PC-9 (cell line): ENCODE measurements at places on chromosomes 2 and 18. TPM values are rescaled to one million over a fixed set of nuclear protein-coding genes. Genes with fewer than 3 reads are reported as not detected.

The TRABD2A gene
- total RNA-seq: 0.88 and 2.2 TPM in 2 replicates

The SIX2 gene
- total RNA-seq: 10.2 and 11.9 TPM in 2 replicates

The POTEI gene
- total RNA-seq: not detected in 2 replicates

GRCh38 chr2:236550701-236551465 lies 18.7 kb upstream of the ACKR3 start:
- H3K36me3 ChIP-seq: no peaks in the 10 kb centered on the region
- H3K27me3 ChIP-seq: peaks cover 56% of the 10 kb centered on the region
- no peaks in the 10 kb centered on the region for H3K4me1 ChIP-seq

- H3K4me3 ChIP-seq: no peak overlapping the region
- H3K4me1 ChIP-seq: no peaks in the 10 kb centered on the region
- H3K27ac ChIP-seq: no peak overlapping the region
- no peak for DNase-seq
- H3K36me3 ChIP-seq: no peaks in the 10 kb centered on the region
- H3K27me3 ChIP-seq: no peaks in the 10 kb centered on the region; the same call in 1 of the 2 replicates
Observed at GRCh38 chr2:122061206-122061605, 305.8 kb downstream of the TSN start.

DNA sequence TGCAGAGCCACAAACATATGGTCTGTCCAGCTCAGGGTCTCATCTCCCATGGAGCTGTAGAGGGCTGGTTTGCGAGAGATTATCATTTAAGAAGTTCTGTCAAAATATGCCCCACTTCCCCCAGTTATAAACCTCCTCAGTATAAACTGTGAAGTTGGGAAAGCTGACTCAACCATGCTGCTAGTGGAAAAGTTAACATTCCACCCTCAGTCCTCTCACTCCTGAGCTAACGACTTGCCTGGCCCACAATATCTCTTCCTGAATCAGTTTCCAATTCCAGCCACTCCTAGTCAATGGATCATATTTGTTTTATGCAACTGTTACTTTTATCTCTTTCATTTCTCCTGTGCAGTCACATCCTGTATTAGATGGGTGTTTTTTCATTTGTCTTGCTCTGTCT lies 326.2 kb downstream of the SETBP1 start:
- no peak for DNase-seq
- H3K4me3 ChIP-seq: no peak overlapping the region
- no peaks in the 10 kb centered on the region for H3K27me3 ChIP-seq
- no peaks in the 10 kb centered on the region for H3K4me1 ChIP-seq
- H3K36me3 ChIP-seq: no peaks in the 10 kb centered on the region

DNA sequence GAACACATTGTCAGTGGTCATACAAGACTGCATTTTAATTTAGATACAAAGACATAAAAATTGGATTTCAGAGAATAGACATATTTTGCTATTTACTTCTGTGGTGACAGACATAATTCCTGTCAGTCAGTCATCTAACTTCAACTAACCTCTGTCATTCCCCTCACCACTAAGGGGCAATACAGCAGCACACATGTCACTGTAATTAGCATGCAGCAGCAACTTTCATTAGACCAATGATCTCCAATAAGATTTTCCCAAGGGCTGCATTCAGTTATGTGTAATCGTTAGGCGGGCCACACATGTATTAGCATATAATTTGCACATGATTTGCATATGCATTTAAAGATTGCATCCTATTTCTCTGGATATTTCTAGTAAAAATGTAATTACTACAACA lies 624.5 kb downstream of the NR4A2 start:
- H3K4me1 ChIP-seq: no peaks in the 10 kb centered on the region
- no peaks in the 10 kb centered on the region for H3K36me3 ChIP-seq
- H3K27me3 ChIP-seq: no peaks in the 10 kb centered on the region
- no peak for DNase-seq
- H3K27ac ChIP-seq: no peak overlapping the region
- H3K4me3 ChIP-seq: no peak overlapping the region

DNA sequence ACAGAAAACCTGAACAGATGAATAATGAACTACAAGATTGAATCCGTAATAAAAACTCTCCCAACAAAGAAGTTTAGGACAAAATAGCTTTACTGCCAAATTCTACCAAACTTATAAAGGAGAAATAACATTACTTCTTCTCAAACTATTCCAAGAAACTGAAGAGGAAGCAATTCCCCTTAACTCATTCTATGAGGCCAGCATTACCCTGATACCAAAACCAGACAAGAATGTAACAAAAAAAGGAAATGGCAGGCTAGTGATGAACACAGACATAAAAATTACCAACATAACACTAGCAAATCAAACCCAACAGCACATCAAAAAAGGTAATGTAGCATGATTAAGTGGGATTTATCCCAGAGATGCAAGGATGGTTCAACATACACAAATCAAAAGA lies 213.7 kb upstream of the FOSL2 start:
- no peaks in the 10 kb centered on the region for H3K27me3 ChIP-seq
- DNase-seq: no peak
- no peaks in the 10 kb centered on the region for H3K36me3 ChIP-seq
- no peak overlapping the region for H3K4me3 ChIP-seq

GRCh38 chr2:160368988-160369930 lies 124.3 kb downstream of the RBMS1 start:
- no peak overlapping the region for H3K4me3 ChIP-seq
- H3K27me3 ChIP-seq: no peaks in the 10 kb centered on the region
- no peak overlapping the region for H3K27ac ChIP-seq
- no peaks in the 10 kb centered on the region for H3K4me1 ChIP-seq
- no peak for DNase-seq

- H3K27ac ChIP-seq: no peak overlapping the region
- peaks cover 61% of the 10 kb centered on the region for H3K4me1 ChIP-seq
- no peak overlapping the region for H3K4me3 ChIP-seq
- no peaks in the 10 kb centered on the region for H3K27me3 ChIP-seq
Observed at GRCh38 chr18:23403310-23403709, 49.8 kb upstream of the RIOK3 start.

- no peaks in the 10 kb centered on the region for H3K27me3 ChIP-seq
- no peak for DNase-seq
- H3K27ac ChIP-seq: no peak overlapping the region
Observed at GRCh38 chr2:207854484-207855440, 85.1 kb upstream of the FZD5 start.

- no peak for DNase-seq
- no peaks in the 10 kb centered on the region for H3K36me3 ChIP-seq
- H3K4me1 ChIP-seq: no peaks in the 10 kb centered on the region
- H3K27ac ChIP-seq: no peak overlapping the region
- H3K4me3 ChIP-seq: no peak overlapping the region
Observed at GRCh38 chr2:221176667-221177066, 395.4 kb downstream of the EPHA4 start.

DNA sequence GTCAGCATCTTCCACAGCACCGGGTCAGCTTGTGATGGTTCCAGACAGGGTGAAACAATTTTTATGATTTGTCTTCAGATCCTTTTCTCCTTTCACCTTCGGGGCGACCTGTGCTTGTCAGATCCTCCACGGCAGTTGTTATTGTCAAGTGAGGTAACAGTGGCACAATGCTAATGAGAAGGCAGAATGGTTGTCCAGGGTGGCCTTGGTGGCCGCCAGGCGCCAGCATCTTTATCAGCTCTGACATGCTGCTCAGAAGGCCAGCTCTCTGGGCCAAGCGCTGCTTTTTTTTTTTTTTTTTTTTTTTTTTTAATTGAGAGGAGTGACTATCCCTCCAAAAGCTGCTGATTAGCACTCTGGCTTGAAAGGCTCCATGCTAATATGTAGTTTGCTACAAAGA lies 52.3 kb upstream of the MGAT5 start:
- DNase-seq: no peak
- H3K4me3 ChIP-seq: no peak overlapping the region
- no peak overlapping the region for H3K27ac ChIP-seq
- no peaks in the 10 kb centered on the region for H3K4me1 ChIP-seq
- H3K27me3 ChIP-seq: no peaks in the 10 kb centered on the region

- no peak overlapping the region for H3K4me3 ChIP-seq
- no peaks in the 10 kb centered on the region for H3K27me3 ChIP-seq
- H3K36me3 ChIP-seq: no peaks in the 10 kb centered on the region
- no peak overlapping the region for H3K27ac ChIP-seq
- H3K4me1 ChIP-seq: no peaks in the 10 kb centered on the region
Observed at GRCh38 chr2:134207589-134208209, 46.2 kb upstream of the MGAT5 start.

- no peak overlapping the region for H3K27ac ChIP-seq
- peaks cover 62% of the 10 kb centered on the region; the same call in 1 of the 2 replicates for H3K36me3 ChIP-seq
Observed at GRCh38 chr2:231084565-231084964, 27.9 kb downstream of the PSMD1 start.
